ENCODE measurements at places on chromosomes 1 and 21. TPM values are rescaled to one million over a fixed set of nuclear protein-coding genes. Genes with fewer than 3 reads are reported as not detected.

Gene SETSIP
- total RNA-seq = not detected

DNA sequence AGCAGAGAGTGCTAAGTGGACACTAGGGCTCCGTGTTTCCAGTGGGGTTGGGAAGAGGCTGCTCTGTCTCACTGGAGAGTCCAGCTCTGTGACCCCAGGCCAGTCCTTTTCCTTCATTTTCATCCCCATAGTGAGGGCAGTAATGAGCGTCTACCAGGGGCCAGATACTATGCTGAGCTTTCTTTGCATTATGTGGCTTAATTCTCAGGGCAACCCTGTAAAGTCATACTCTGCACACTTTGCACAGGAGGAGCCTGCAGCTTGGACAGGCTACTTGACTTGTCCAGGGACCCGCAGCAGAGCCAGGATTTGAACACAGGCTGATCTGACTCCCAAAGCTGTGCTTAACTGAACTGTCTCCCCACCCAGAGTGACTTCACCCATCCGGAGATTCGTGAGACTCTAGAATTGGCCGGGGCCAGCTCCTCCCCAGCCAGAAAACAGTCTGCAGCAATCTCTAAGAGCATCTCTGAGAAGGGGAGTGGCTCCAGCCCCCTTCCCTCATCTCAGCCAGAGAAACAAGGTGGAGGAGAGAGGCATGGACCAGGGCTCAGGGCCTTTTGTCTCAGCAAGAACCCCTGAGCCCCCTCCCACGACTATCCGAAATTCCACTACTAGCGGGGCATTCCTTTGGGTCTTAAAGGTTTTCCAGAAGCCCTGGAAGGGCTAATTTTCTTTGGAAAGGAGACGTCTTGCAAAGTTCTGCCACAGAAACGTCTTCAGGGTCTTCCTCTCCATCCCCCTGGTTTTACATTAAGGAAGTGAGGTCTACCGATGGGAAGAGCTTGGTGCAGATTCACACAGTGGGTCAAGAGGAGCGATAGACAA lies 866 bp upstream of the FNDC5 start:
- DNase-seq = no peak

DNA sequence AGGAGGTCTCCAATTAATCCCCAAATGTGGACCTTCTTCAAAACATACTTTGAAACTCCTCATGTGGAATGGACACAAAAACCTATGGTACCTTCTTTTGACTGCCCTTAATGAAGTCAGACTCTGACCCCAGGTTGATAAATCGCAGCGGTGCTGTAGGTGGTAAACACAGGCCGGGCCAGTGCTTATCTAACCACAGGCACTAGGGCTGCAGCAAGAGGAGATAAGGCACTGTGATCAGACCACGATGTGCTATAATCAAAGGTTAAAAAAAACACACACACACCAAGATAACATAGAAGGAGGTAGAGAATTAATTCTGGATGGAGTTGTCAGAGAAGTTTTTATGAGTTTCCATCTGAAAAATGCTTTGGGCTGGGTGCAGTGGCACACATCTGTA lies 52.3 kb upstream of the SIPA1L2 start:
- DNase-seq = no peak

Gene TNFAIP8L2
- 18.3 TPM for total RNA-seq

Gene PRELP
- 0.03 TPM for total RNA-seq

DNA sequence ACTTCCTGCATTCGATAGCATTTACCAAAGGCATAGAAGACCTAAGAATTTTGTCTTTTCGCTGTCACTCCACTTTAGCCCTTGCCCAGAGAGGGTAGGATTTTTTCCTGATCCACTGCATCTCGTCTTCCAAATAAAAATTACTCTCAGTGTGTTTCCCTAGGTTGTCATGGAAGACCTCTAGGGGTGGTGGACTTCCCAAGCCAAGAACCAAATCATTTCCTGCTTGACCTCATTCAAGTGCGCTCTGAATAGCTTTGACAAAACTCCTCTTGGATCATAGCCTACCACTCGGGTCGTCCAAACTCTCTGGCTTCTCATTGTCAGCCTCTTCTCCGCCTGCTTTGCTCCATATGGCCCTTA lies 431 bp upstream of the C1orf52 start:
- no peak for DNase-seq

Gene KCNH1
- not detected for total RNA-seq

DNA sequence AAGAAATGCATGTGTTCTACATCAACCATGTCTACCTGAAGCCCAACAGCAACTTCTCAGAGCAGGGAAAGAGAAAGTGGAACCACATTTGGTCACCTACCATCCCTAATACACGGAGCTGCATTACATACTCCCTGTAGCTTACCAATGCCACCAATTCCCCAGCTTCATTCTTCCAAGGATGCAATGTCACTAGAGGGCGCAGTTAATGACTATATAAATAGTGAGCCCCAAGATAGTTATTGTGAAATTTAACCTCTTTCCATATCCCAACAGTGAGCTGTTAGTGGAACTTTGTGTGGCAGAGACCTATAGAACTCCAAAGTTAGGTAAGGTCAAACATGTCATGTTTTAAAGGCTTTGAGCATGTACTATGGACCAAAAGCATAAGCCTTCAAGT lies 618.3 kb downstream of the SMYD3 start:
- DNase-seq = no peak

DNA sequence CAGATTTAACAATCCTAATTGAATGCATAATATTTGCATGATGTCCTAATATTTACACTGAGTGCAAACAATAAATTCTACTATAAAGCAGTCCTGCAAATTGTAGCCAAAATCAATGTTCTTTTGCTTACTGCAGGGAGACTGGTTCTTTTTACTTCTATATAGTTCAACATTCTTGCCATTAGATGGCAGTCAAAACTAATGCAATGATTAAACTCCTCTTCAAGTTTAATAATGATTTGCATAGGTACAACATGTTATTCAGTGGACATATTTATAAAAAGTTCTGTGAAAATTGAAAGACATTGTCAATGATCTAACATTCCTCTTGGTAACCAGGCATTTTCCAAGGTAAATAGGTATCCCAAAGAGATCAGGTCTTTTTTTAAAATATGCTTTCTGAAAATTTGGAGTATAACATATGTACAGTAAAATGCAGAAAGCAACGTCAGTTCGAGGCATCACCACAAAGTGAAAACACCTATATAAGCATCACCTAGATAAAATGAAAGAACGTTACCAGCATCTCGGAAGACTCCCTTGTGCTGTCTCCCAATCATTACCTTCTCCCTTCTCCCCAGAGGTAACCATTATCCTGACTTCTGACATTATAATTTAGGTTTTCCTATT lies 9.8 kb upstream of the FNBP1L start:
- DNase-seq = no peak

- DNase-seq = no peak
Measured at GRCh38 chr1:15475752-15476314, at the start of gene CELA2B. CELA2B (plus strand) TSS chr1:15476104; CDS start chr1:15476126, 22 bp downstream.

DNA sequence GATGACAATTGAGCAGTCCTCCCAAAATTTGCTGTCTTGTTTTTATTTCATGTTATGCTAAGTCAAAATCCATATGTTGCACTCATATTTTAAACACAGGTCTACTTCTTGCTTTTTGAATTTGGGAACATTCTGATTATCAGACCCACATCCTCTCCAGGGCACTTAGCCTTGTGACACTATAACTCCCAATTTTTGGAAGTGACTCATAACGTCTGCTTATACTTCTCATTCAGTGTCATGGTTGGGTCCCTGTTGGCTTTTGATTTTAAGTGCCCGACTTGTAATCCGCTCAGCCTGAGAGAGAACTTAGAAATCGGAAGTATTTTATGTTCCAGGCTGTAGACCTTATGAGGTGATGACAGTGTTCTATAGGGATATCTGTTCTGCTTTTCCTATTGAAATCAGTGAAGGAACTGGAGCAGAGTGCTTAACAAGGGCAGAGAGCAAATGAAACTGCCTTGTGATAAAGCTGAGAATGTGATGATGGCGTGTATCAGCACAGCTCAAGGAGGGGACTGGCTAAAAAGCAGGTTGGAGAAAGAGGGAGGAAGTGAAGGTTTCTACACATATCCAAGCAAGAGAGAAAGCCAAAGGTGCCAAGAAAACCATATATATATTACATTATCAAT lies 136.0 kb downstream of the HLX start:
- DNase-seq = no peak

- DNase-seq = no peak
Measured at GRCh38 chr21:33123374-33124123, 53.6 kb downstream of the OLIG1 start.

All from activated T-cell treated with anti-CD3 and anti-CD28 coated beads, Interleukin-2, amount 50 U/mL, for 4 hours (primary cell).